ENCODE measurements at places on chromosomes 4 and X. TPM values are rescaled to one million over a fixed set of nuclear protein-coding genes. Genes with fewer than 3 reads are reported as not detected.

- DNase-seq: no peak
These were observed 202.7 kb upstream of the KLF3 start for GRCh38 chr4:38461342-38461741.

- no peak for DNase-seq
These were observed 69.9 kb downstream of the USP38 start for GRCh38 chr4:143254491-143255226.

DNA sequence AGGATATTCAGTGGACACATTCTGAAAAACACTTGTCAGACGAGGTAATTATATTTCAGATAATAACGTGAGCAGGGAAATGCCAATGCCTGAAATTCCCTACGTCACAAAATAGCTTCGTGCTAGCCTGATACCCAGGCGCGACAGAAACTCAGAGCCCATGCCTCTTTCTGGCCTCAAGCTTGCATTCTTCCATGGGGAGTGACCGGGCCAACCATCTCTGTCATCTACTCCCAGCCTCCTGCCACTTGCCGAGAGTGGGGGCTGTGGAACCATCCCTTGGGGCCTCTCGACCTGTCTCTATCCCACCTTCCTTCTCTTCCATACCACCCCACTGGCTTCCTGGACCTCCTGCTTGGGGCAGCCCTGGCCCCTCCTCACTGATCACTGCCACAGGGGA lies 34.5 kb upstream of the CDKN2AIP start:
- DNase-seq: no peak

- no peak for DNase-seq
These were observed 425.8 kb downstream of the SPRY1 start for GRCh38 chr4:123822353-123822752.

- DNase-seq: no peak
These were observed 8.9 kb downstream of the XAGE1A start for GRCh38 chrX:52504551-52504950.

DNA sequence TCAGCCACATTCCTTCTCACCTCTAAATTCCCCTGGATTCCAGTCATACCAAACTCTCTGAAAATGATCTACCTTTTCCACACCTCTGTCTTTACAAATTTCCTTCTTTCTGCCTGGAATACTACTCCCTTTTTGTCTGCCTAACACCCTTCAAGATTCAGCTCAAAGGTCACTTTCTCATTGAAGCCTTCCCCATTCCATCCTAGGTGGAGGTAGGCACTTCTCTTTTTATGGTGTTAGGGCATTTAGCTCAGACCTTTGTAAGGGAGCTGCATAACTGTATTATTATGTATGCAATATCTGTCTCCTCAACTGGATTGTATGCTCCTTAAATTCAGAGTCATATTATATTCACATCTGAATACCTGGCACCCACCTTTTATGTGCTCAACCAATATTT lies 137.7 kb downstream of the RCHY1 start:
- no peak for DNase-seq

DNA sequence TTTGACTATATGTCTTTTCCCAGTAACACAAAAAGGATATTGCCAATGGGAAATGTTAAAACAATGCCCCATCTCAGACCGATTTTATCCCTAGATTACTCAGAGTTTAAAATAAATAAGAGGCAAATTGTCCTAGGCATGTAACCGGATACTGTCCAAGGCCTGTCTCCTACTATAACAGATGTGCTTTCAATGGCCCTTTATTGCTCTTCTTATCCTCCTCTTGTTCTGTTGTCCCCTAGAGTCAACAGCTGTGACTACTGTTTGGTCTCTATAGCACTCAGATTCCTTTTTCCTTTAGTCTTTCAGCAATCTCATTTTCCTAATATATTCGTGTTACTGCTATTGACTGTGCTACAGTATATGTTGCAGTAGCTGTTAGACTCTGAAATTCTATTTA lies 66.8 kb upstream of the PLS3 start:
- no peak for DNase-seq

- DNase-seq: no peak
These were observed 113.1 kb downstream of the RS1 start for GRCh38 chrX:18558799-18559198.

GRCh38 chrX:21153503-21153902 lies 220.7 kb upstream of the CNKSR2 start:
- DNase-seq: no peak

DNA sequence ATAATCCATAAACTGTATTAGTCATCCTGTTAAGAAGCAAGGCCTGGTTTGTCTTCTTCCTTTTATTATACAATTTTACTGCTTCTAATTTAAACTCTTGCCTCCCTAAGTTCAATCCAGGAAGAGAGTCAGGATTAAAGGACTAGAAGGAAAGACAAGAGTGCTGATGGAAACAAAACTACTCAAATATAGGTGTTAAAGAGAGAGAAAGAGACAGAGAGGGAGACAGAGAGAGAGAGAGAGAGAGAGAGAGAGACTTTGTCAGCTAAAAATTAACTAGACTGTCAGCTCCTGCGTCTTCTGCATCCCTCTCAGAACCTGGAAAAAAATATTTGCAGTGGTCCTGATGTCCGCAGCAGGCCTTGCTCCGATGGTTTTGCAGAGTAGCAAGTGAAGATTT lies 13.5 kb upstream of the FGG start:
- no peak for DNase-seq

- no peak for DNase-seq
These were observed 48.1 kb downstream of the NRK start for GRCh38 chrX:105870445-105870844.

- DNase-seq: no peak
These were observed 413.3 kb downstream of the PRDM5 start for GRCh38 chr4:120509222-120509621.

- no peak for DNase-seq
These were observed 137.4 kb upstream of the STIM2 start for GRCh38 chr4:26723216-26723615.

- DNase-seq: no peak
These were observed 415.2 kb upstream of the HS3ST1 start for GRCh38 chr4:11843927-11844326.

GRCh38 chrX:32966821-32967355 lies 244.5 kb downstream of the DMD start:
- DNase-seq: no peak

GRCh38 chrX:96386325-96386724 lies 298.3 kb upstream of the DIAPH2 start:
- DNase-seq: no peak

GRCh38 chr4:85500110-85500867 lies 25.3 kb downstream of the ARHGAP24 start:
- no peak for DNase-seq

- no peak for DNase-seq
These were observed 3.0 kb downstream of the IL21 start for GRCh38 chr4:122617597-122618593.

DNA sequence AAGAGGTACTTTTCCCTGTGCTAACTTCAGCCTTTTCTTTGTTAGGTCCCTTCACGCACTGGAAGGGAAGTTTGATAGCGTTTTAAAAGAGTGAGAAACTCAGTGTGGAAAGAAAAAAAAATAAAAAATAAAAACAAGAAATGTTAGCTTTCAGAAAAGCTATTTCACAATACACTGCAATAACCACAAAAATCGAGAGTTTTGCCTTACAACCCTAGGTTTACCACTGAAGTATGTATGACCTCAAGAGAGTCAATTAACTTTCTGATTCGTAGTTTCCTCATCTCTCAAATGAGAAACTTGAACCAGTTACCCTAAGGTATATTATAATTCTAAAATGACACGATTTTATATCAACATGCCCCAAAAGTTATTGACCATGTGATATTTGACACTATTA lies 93.9 kb upstream of the JADE1 start:
- no peak for DNase-seq

Gene RADX
- not detected for total RNA-seq

Gene PNPLA4
- total RNA-seq: not detected

Gene CNKSR2
- not detected for total RNA-seq

Gene VGLL1
- total RNA-seq: not detected

Gene SPATA18
- total RNA-seq: not detected

Gene RHOXF2
- total RNA-seq: not detected

Measured in A172 (cell line).